ENCODE measurements at places on chromosomes 11 and 22.

- no peak for DNase-seq
Observed at GRCh38 chr11:108616549-108616948, 23.0 kb upstream of the EXPH5 start.

DNA sequence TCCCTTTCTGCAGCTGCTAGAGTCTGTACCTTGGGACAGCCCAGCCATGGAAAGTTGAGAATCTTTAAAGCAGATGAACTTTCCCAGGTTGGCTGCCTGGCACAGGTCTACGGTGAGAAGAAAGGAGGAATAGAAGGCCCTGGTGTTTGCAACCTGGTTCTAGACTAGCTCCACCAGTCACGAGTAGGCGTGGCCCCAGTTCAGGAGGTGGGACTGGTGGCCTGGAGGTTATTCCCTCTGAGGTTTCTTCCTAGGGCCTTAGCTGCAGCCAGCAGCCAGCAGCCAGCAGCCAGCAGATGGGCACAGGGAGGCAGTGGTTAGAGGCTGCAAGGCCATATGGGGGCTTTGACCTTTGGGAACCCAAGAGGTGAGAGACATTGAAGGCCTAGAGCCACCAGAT is 40.9 kb downstream of the PRDM11 start:
- DNase-seq, result no peak

GRCh38 chr11:11038782-11039181 is 180.9 kb upstream of the ZBED5 start:
- DNase-seq, result no peak

- no peak for DNase-seq
Observed at GRCh38 chr11:102286292-102286691, 31.0 kb upstream of the BIRC3 start.

DNA sequence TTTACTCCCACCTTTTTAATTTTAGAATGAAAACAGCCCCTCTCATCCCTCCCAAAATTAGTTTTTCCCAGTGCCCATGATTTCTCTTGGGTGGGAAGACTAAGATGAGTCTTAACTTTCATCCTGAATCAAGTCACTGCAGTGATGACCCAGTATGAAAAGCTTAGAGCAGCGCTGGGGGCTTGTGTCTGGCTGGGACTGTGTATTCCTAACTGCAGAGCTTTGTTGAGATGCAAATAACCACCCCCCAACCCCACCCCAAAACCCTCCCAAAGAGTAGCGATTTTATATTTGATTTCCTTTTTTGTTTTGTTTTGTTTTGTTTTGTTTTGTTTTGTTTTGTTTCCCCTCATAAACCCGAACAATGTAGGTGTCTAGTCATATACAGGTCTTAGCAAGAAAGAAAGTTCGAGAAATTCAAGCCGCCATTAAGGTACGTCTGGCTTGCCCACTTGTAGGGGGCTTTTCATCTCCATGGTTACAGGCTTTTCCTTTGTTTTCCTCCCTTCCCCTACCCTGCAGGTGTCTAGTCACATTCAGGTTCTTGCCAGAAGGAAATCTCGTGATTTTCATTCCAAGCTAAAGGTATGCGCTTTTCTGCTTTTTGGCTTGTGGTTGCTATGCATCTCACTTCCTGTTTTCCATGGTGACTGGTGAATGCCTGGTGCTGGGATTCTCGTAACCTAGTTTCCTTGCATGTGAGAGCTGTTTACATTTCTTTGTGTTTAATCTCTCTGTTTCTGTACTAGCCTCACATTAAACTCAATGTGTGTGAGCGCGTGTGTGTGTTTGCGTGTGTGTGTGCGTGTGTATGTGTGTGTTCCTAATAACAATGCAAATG is 144.6 kb upstream of the RASSF10 start:
- no peak for DNase-seq

GRCh38 chr11:94593030-94593429 is 25.9 kb downstream of the PIWIL4 start:
- no peak for DNase-seq

- no peak for DNase-seq
Observed at GRCh38 chr11:96259134-96259830, 83.7 kb downstream of the MAML2 start.

DNA sequence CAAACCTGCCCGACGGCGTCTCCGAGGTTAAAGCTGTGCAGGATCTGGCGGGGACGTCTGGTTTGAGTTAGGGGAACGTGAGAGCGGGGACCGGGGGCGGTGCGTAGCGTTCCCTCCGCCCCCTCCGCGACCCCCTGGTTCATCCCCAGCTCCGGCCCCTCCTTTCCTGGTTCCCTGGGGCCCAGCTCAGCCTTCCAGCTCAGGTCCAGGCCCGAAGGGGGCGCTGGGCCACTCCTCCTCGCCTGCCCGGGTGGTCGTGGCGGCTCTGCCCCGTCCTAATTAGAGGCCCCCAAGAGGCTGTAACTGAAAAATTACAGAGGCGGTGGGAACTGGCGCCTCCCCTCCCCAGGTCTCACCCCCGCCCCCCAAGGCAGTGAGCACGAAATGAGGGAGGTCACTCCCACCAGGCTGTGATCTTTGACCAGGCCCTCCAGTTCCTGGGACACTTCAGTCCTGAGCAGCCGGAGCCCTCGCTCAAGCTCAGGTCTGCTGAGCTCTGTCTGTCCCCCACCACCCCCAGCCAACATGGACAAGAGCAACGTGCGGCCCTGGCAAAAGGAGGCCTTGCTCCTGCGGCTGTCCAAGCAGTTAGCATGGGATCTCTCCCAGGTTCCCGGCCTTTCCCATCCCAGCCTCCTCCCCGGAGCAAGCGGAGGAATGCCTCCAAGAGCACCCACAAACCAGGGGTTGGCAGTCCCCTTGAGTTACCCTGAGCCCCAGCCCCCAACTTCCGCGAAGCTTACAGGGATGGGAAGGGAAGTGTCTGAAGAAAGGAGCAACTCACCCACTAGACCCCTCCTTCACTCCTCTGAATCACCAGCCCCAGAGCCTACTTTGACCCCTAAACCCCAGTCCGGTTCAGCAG is 3.3 kb downstream of the CD248 start:
- DNase-seq, result no peak

DNA sequence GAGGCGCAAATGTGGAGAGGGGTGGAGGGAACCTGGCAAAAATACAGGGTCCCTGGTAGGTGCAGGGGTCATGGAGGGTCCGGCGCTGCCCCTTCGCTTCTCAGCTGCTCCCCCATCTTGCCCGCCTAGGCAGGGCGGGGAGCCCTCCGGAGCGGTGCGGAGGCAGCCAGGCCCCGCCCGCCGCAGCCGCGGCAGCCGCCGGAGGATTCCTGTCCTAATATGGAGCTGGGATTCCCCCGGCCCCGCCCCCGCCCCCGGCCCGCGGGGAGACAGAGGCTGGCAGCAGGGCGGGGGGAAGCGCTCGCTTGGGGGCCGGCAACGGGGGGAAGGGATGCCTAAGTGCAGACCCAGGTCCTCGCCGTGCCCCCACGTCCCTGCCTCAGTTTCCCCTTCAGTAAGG is 1.0 kb upstream of the NPAS4 start:
- no peak for DNase-seq

DNA sequence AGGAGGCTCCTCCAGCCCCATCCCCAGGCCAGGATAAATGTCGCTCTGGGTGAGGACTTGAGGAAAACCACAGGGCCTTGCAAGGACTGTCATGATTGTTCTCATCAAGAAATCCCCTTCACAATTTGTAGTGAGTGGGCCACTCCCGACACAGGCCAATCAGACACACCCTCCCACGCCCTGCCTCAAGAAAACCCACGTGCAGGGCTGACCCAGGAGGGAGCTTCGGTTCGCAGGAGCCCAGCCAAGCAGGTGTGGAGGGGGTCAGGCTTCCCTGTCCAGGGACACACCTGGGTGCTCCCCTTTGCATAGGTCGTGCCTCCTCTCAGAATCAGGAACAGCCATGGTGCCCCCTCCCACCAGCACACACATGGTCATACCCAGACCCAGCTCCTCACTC is 43.2 kb downstream of the SHANK2 start:
- no peak for DNase-seq

DNA sequence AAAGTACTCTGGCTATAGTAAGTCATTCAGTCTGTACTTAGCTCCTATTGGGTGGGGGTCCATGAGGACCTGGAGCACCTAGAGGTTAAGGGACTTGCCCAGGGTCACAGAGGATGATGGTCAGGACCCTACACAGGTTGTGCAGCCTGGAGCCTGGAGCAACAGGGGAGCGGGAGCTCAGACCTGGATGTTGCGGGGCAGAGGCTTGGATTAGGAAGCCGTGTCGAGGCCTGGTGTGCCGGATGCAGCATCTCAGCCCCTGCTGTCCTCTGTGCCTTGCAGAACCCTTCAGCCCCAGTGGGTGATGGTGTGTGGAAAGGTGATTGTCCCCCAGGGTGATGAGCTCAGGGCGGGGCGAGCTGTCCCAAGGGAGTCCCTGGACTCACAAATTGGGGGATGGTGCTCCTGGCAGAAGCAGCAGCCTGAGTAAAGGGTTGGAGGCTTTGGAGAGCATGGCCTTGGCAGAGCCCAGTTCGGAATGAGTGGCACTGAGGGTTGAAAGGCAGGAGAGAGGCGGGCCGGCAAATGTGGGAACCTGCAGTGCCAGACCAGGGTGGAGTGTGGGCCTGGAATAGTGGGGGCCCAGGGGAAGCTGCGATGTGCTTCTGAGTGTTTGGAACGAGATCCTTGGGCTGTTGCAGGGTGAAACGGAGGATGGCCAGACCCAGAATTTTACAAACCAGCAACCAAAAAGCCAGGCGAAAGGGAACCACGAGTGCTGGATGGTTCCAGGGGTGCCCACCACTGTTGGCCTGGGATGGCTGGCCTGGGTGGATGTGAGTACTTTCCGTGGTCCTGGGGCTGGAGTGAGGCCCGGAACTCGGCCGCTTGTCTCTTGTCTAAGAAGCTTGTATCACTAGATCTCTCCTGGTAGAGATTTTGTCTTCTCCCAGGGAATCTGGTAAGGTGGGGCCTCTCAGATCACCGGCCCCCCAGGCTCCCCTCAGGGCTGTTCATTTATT is 2.9 kb downstream of the TPCN2 start:
- DNase-seq, result no peak

DNA sequence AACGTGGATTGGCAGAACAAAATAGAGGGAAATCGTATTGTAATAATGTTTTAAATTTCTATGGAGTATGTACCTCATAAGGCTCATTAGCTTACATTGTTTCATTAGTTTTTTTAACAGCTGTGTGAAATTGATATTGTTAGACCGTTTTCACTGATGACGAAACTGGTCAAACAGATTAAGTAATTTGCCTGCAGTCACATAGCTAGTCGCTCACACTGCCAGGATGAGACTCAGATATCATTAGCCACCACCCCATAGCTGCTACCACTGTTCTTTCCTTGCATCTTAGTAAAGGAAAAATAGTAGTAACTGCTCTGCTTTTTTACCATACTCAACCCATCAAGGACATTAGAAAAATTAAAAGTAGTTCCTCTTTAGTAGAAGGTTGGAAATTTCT is 64.0 kb downstream of the DKK3 start:
- DNase-seq, result no peak

DNA sequence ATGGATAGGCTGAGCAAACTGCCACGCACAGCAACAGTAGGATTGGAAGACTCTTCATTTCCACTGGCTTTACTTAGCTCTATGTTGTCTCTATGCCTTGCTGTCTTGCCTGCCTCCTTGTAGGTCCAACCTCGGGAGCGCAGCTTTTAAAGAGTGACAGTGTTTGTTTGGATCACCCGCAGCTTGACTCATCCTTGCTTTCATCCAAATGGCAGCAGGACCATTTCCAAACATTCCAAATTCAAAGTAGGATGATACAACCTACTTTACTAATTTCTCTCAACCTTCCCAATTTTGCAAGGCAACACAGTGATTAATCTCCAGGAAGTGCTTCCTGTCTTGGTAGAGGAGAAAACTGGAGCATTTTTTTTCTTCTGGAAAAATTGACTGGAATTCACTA is at the start of gene MMP3:
Gene MMP3 (minus strand): TSS at position 121 of the 400 bp plus-strand sequence. CDS start 63 bp downstream, at position 58.
- no peak for DNase-seq

DNA sequence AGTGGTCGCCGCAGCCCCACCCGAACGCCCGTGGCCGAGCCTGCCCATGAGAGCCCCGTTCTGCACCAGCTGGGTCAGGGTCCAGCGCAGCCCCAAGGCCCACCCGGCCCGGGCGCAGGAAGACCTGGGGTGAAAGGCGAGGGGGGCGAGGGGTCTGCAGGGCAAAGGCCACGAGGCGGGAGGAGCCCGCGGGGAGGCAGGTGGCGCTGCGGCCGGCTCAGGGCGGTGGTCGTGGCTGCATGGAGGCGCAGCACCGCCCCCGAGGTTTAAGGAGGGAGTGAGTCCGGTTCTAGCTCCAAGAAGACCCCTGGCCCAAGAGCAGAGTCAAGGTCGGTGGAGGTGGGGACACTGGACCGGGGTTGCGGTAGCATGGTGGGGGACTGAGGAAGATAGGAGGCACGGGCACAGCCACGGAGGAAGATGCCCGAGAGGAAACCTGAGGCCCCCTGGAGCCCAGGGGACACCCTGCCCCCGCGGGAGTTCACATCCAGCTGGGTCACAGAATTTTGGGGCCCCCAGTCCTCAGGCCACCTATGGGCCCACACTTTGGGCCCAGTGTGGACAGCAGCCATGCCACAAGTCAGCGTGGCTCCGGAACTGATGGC is 514 bp upstream of the HDAC10 start:
- no peak for DNase-seq

DNA sequence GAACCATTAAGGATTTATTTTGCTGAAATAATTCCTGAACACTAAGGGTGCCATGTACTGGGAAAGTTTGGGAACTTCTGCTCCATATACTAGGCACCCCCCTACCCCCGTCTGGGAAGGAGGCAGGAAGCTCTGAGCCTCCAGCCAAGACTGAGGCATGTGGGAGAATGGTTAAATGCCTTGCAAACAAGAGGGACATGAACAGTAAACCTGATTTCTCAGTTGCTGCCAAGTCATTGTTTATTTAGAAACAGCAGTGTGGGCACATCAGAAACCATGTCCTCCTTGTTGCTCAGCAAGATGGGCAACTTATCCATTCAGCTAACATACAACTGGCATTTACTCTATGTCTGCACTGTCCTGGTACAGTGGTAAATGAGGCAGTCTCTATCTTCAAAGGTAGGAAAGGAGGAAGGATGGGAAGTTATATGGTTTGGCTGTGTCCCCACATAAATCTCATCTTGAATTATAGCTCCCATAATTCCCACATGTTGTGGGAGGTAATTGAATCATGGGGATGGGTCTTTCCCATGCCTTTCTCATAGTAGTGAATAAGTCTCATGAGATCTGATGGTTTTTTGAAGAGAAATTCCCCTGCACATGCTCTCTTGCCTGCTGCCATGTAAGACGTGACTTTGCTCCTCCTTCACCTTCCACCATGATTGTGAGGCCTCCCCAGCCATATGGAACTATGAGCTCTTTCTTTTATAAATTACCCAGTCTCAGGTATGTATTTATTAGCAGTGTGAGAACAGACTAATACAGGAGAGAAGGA is 459.1 kb downstream of the MIAT start:
- DNase-seq, result no peak

DNA sequence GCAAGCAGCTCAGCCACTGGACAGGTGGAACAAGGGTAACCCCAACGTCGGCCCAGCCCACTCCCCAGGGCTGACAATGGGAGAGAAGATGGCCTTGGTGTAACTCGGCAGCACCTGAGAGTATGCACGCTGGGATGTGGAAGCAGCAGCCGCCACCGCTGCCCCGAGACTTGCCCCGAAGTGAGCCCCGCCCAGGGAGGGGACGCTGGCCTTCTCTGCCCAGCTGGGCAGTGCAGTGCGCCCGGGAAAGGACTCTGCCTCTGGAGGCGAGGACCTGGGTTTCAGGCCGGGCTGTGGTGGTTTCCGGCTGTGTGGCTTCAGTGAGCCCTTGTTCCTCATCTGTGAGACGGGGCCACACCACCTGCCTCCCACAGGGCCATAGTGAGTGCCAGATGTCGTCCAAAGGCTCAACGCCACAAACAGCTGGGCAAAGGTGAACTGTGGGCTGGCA is 8.6 kb upstream of the POLDIP3 start:
- no peak for DNase-seq

All from activated T-cell treated with anti-CD3 and anti-CD28 coated beads for 4 hours (primary cell).